ENCODE measurements at places on chromosomes 6 and 20.

- DNase-seq = no peak
Observed at GRCh38 chr6:137227871-137228302, 8.7 kb upstream of the IFNGR1 start.

DNA sequence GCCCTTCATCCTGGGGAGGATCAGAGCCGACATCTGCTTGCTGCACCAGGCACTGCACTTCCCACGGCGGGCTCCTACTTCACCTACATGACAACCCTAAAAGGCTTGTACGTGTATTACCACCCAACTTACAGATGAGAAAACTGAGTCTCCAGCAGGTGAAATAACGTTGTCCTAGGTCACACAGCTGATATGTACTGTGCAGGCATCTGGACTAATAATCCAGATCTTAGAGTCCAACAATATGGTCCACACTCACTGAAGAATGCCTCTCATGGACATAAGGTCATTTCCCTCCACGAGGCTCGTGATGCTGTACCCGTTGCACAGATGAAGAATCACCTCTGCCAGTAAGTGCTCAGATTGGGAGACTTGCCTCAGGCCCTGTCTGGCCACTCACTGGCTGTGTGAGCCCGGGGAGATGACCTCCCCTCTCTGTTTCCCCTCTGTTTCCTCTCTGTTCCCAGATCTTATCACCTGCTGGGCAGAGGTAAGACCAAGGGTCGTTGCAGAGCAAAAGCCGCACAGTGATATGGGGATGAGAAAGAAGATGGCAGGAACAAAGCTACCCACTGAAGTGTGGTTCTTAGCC is 32.1 kb downstream of the TGM2 start:
- no peak for DNase-seq

DNA sequence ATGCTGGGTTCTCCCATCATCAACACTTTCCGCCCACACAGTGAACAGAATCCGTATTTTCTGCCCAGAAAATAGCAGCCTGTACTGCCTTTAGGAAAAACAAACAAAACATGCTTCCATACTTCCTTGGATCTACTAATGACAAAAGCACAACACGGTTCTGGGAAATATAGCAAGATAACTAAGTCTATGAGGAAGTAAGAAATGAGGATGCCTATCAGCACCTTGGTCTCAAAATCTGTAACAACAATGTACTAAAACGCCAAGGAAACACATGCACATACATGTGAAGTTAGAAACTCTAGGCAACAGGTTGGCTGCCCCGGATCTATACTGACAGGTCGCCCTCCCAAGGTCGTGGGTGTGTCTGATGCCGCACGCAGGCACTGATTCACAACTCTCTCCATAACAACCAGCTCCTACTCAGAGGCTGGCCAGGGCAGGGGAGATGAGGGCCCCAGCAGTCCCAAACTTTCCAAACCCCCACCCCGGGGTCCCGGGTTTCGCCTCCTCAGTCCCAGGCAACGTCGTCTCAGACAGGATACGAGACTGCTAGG is 710 bp downstream of the BTBD9 start:
- DNase-seq = peak; percentile 64

- no peak for DNase-seq
Observed at GRCh38 chr20:31593221-31594001, 11.7 kb upstream of the ID1 start.

DNA sequence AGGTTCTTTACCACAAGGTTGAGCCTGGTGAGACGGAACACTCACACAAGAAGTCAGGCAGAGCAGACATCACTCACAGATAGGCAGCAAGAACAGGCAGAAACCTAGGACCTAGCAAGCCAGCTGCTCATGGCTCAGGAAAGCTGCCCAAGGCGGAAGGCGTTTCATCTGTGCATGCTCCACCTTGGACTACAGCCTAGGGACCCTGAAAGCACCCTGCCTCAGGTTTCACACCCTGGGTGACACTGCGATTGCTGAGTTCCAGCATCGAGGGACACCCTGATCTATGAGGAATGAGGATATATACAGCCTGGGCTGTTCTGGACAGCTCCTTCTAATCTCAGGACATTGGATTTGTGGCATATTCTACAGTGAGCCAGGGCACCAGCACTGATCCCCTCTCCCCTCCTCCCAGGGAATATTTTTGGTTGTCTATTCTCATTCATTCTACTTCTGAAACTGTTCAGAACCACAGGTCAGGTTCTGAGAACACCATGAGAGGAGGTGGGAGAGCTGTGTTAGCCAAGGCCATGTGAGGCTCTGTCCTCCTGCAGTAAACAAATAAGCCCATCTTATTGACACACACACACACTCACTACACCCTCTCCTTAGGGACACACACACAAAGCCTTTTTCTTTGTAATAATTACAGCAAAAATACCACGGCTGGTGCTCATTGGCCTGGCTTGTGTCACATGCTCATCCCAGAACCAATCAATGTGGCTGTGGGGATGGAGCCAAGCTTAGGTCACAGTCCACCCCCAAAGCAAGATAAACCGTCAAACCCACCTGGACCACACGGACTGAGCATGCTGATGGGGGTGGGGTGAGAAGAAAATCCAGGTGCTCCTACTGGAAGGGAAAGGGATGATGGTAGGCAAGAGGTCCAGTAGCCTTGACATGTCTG is 26.3 kb upstream of the PMEPA1 start:
- no peak for DNase-seq

GRCh38 chr20:21632031-21632734 is 73.3 kb upstream of the PAX1 start:
- no peak for DNase-seq

DNA sequence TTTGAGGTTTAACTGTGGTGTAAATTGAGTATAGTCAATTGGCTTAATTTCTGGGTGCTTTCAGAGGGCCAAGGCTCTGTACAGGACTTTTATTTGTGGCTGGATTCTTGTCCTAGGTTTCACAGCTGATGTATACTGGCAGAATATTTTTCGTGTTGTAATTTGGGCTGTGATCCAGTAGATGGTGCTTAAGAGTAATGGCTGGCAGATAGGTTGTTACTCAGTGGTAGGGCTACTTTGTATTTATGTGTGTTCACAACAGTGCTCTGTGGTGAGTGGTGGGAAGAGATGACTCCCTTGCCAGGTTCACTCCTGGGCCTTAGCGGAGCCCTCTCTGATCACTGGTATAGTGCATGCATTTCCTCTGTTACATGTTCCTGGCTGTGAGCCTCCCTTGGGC is 34.5 kb upstream of the FERMT1 start:
- DNase-seq = no peak

- no peak for DNase-seq
Observed at GRCh38 chr6:137873273-137873762, 6.3 kb downstream of the TNFAIP3 start.

DNA sequence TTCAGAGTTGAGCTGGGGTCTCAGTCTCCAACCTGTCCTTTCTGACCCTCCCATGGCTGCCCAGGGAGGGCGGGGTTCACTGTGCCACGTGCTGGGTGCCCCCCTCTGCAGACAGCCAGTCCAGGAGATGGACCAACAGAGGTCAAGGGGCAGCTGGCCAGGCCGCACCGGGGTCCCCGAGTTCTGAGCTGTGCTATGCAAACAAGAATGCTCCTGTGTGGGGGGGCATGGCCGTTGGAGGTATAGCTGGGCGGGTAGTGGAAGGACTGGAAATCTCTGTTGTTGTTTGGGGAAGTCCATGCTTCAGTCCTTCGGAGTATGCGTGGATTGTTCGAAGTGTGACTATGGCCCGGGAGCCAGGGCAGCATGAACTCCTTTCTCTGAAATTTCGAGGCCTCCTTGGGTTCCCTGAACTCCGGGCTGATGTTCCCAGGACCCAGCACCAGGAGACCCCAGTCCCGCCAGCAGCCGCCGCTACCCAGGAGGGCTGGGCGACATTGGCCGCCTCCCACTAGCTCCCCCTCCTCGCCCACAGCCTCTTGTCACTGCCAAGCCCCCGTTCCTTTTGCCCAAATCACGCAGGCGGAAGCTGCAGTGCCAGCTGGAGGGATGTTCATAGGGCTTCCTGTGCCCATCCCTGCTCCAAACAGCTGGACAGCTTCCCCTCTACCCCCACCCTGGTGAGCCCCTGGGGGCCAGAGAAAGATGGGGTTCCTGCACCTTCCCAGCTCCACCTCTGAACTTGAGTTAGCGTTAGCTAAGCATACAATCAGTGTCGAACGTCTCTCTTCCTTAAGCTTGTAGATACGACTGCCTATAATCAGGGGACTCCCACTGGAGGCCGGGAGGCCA is 126.6 kb downstream of the TAF4 start:
- no peak for DNase-seq

DNA sequence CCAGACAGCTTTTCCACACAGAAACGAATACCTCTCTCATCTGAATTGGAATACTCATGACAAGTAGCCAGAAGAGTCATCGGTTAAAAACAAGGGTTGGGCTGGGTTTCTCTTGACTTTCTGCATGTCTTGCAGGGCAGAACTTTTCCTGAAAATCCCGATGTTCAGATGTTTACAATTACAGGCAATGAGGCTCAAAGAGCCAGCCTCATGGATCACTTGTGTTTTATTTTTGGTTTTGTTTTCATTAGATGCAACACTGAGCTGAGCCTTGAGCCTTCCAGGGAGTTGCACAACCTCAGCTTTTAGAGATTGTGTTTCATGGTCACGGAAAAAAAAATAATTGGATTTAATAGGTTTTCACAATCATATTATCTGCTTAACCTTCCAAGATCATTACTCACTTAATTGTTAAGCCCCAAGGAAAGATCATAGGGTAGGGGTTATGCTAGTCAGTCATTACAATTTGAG is 288.1 kb upstream of the PRDM1 start:
- DNase-seq = no peak

- no peak for DNase-seq
Observed at GRCh38 chr6:107337191-107337741, 122.1 kb downstream of the PDSS2 start.

DNA sequence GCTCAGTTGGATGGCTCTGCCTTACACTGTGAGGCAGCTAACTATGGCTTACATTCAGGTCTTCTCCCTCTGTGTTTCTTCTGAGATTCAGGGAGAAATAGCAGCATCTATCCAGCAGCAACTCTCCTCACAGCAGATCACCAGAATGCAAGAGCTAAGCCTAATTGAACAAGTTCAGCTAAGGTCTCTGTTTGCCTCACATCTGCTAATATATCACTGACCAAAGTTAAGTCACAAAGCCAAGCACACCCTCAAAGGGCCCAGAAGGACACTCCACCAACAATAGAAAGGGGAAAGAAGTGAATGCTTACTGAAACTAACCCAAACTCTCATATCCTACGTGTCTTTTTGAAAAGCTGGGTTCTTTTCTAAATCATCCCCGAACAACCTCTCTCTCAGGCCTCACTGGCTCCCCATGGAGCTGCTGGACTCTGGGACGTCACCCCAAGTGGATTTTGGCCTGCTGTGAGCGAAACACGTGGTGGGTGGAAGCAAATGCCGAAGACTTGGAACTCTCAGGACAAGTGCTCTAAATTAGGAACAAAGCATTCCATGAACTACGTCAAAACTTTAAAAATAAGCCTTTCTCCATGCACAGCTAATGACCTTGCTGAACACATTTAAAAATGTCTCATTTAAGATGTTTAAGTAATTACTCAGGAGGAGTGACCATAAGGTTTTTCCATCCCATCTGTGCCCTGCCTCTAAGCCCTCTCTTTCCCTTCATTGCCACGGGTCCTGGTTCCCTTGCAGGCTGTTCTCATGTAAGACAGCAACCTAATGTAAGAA is 167.5 kb upstream of the PLCB4 start:
- DNase-seq = no peak

Measured in amygdala (tissue), 56 donors.